Colonic mucosa (tissue), 4 donors: ENCODE measurements at places on chromosomes 11 and 22.

- DNase-seq: no peak
Observed at GRCh38 chr11:133978794-133979193, 22.0 kb upstream of the IGSF9B start.

DNA sequence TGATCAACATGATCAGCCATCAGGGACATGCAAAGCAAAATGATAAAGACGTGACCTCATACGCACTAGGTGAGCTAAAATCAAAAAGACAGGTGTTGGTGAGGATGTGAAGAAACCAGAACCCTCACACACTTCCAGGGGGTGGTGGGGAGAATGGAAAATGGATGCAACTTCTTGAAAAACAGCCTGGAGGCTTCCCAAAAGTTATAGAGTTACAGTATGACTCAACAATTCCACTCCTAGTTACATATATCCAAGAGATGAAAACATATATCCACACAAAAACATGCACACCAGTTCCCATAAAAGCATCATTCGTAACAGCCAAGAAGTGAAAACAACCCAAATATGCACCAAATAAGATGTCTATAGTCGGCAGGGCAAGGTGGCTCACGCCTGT, 42.1 kb upstream of the APLNR start:
- DNase-seq: no peak

DNA sequence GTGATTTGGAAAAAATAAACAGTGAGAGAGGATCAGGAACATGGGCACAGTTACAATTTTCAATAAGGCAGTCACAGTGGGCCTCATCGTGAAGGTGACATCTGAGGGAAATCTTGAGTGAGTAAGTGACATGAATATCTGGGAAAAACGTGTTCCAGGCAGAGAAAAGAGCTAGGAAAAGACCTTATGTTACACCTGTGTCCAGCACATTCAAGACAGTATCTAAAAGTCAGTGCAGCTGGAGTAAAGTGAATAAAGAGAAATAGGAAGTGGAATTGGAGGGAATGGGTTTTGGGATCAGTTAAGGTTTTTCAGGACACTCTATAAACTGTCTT, 827.5 kb upstream of the FAT3 start:
- DNase-seq: no peak

DNA sequence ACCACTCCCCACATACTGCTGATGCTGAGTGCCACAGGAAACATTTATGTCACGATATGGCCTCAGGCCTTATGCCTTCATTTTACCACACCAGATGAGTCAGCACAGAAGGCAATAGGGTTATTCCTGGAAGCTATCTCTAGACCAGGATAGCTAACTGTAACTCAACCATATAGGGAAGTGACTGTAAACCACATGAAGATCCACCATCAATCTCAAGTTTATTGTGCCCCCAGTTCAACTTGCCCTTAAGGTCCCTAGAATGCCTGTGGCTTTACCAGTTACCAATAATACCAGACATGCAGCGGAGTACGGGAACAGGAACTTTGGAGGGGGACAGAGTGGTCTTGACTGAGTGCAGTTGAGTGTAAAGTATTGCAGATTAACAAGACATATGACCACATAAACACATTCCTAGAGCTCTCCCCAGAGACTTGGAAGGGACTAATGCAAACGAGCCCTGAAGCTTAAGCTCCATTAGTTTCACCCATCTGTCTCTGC, 180.9 kb downstream of the KIF18A start:
- DNase-seq: no peak

DNA sequence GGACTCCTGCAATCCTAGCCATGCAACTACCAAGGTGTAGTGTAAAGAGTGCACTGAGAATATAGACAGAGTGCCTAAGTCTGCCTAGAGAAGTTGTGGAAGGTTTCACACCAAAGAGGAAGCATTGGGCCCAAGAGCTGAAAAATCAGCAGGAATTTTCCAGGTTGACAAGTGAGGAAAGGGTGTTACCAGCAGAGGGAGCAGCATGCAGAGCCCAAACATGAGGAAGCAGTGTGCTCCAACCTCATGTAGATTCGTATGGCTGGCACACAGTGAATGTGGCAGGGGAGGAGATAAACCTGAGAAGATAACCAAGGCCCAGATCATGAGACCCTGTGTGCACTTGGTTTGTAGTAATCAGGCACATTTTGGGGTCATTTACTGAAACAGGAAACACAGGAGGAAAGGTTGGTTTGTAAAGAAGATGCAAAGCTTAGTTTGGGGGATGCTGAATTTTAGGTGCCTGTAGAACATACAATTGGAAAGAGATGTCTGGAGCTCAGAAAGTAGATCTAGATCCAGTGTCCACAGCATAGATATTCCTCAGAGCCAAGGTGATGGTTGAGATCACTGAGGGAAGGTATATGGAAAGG, 1.7 kb downstream of the HPX start:
- DNase-seq: peak; percentile 70

GRCh38 chr11:68687311-68687710, 3.0 kb downstream of the GAL start:
- DNase-seq: no peak

DNA sequence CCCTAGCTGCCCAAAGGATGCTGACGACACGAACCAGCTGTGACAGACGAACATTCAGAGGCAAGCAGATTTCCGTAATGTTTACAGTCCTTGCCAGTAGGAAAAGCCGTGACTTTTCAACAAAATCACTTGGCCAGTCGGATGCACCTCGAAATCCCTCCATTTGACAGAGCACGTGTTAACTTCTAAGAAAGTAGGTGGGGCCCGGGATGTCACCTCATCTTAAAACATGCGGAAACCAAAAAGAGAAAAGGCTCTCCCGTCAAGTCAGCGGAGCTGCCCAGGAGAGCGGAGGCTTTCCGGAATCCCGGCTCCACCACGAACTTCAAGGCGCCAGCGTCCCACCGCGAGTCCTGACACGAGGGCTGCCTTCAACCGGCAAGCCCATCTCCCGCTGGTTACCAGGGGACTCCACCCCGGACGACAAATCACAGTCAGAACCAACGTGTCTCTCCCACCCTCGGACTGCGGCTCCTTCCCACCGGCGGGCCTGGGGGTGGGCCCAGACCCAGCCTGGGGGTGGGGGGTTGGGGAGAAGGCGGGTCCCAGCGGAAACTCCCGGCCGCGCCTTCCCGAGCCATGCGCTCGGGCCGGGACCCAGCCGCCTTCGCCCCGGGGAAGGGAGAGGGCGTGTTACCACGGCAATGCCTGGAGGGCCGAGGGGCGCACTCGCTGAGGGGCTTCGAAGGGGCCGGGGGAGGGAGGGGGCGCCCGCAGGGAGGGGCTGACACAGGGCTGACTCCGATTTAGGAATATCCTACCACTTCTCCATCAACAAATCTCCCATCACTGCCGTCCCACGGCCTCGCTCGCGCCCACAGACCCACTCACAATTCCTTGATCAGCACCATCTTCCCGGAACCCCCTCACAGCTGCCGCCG, 475 bp downstream of the PITPNB start:
- DNase-seq: peak; percentile 59

- DNase-seq: peak; percentile 51
Observed at GRCh38 chr22:32206774-32207758, 2.2 kb upstream of the RFPL2 start.

DNA sequence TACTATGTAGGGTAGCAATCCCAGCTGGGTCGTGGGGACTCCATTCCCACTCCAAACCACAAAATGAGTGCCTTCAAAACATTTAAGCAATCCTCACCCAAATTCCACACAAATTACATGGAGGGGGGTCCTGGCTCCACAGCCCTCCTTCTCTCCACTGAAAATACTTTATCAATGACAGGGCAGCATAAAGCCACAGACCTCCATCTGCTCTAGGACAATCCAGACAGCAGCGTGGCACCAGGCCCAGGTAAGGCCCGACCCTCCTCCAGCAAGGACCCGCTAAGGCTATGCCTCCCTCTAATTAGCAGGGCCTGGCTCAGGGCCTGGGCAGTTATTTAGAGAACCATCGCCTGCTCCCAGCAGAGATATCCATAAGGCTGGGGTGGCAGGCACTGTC, at the start of gene PANX3:
TSS of gene PANX3 (plus strand) at position 365 of the 400 bp plus-strand sequence. CDS start 129 bp downstream, outside the sequence.
- DNase-seq: no peak

- no peak for DNase-seq
Observed at GRCh38 chr11:74826901-74827300, 78.3 kb downstream of the RNF169 start.

DNA sequence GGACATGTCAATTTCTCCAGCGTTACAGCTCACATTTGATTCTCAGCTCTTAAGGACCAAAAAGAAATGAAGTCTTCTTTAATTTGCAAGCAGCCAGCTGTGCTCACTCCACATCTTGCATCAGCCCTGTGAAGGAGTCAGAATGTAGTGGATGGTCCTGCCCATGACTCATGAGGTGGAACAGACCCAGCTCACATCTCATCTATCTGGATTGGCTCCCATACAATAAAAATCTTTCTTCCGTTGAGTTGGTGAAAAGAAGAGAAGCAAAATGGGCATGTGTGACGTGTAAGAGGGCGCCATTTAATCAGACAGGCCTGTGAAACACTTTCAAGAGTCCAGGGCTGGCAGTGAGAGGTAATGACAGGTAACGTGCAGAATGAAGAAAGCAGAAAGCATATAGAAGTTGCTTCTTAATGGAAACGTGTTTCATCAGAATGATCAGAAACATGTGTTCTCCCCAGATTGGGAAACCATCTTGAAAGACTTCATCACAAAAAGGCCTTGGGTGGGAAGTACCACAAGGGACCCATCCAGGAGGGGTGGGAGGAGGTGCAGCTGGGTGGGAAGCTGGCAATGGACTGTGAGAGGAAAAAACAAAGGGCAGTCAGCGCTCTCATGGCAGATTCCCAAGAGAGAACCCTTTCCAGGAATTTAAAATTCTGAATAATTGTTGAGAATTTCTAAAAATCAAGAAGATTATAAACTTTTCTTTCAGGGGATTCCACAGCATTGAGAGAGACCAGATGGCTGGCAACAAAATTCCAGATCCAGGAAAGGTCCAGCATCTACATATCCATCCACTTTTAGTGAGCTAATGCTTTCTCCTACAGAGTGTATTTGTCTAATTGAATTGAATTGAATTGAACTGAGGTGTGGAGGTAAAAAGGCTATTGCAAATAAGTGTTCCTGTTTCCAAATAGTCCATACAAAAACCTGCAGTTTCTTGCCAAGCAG, 57.0 kb downstream of the ETS1 start:
- DNase-seq: no peak

DNA sequence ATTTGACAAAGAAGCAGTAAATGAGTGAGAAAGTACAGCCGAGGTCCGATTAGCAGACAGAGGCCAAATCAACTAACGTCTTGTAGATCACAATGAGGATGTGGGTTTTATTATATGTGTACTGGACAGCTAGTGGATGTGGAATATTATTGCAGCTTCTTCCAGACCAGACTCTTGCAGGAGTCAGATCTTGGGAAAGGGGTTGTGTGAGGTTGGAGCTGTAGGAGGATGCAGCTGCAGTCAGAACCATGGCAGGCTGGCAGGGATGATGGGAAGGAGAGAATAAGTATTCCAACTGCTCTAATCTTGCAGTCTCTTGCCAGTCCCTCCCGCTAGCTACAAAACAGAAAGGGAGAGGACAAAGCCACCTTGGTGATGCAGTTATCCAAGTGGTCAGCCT, 46.8 kb upstream of the LDLRAD3 start:
- DNase-seq: no peak

- no peak for DNase-seq
Observed at GRCh38 chr22:31268281-31268680, 24.0 kb downstream of the PIK3IP1 start.

- DNase-seq: no peak
Observed at GRCh38 chr11:120146413-120147093, 8.6 kb upstream of the TRIM29 start.

DNA sequence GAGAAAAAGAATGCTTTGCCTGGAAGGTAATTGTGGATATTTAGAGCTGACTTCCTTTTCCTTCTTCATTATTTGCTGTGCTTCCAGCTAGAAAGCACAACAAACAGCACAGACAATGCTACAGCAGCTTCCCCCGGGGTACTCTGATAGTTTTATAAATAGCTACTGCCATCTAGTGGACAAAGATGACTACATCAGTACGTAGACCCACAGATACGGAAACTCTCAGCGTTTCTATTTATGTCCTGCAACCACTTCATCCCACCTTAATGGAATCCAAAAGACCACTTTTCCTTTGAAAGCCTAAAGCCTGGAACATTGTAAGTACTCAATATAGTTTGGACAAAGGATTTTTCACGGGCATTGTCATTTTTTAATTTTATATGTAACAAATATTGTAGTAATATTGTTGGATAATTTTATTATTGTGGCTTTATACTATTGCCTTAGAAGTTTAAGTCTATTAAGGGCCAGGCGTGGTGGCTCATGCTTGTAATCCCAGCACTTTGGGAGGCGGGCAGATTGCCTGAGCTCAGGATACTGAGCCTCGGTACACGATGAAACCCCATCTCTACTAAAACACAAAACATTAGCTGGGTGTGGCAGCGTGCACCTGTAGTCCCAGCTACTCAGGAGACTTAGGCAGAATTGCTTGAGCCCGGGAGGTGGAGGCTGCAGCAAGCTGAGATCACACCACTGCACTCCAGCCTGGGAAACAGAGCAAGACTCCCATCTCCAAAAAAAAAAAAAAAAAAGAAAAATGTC, 7.5 kb downstream of the HSPA8 start:
- no peak for DNase-seq

DNA sequence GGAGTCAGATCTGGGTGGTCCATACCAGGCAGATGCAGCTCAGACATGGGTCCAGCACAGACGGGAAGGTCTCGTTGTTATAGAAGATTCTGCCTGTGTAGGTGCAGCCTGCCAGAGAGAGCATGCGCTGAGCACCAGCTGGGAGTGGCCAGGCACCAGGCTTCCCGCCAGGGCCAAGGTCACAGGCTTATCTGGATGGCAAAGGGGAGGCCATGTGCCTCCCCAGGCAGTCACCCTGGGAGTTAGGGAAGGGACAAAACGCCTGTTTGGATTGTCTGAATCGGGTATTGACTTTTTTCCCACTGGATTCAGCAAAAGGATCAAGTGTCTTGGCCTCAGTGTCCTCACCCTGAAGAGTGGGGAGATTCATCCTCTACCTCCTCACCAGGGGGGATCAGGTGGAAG, 26.5 kb downstream of the PGA5 start:
- peak; percentile 52 for DNase-seq
